ENCODE measurements at places on chromosomes 12 and 14. TPM values are rescaled to one million over a fixed set of nuclear protein-coding genes. Genes with fewer than 3 reads are reported as not detected.

Gene GPD1
- 0.41 TPM for total RNA-seq

Gene CABP1
- total RNA-seq, result not detected

Gene ZNF664
- total RNA-seq, result 56.4 TPM

Gene FOXN4
- total RNA-seq, result not detected

Gene KRT3
- total RNA-seq, result not detected

Gene NANOG
- total RNA-seq, result not detected

Gene CD69
- 86.5 TPM for total RNA-seq

Gene STAC3
- total RNA-seq, result 9.1 TPM

Gene WIF1
- total RNA-seq, result not detected

Gene USP44
- 2.9 TPM for total RNA-seq

Gene MEG3
- not detected for total RNA-seq

Gene CEBPE
- not detected for total RNA-seq

Gene TMEM253
- total RNA-seq, result not detected

Gene MYO1H
- not detected for total RNA-seq

Gene KLHL33
- 0.05 TPM for total RNA-seq

Gene ABCC9
- total RNA-seq, result 0.02 TPM

Gene TAS2R13
- 1.7 TPM for total RNA-seq

Gene IFT81
- 2.3 TPM for total RNA-seq

Gene CAND1
- 157 TPM for total RNA-seq

Gene GLI1
- 2.2 TPM for total RNA-seq

Gene KRT6C
- total RNA-seq, result not detected

Gene TPPP2
- total RNA-seq, result not detected

Gene VASH1
- 5.8 TPM for total RNA-seq

Gene EIF2B2
- total RNA-seq, result 47.6 TPM

Gene AQP6
- not detected for total RNA-seq

Gene COCH
- 0.80 TPM for total RNA-seq

Gene EPYC
- not detected for total RNA-seq

Gene IL26
- 0.39 TPM for total RNA-seq

Gene IFI27
- total RNA-seq, result 13.6 TPM

Gene MAP1LC3B2
- total RNA-seq, result 0.50 TPM

Gene CLMN
- 1.5 TPM for total RNA-seq

Gene CLEC4C
- not detected for total RNA-seq

Gene HAL
- total RNA-seq, result 0.41 TPM

Gene WNT5B
- 0.27 TPM for total RNA-seq

Gene NOC4L
- 32.5 TPM for total RNA-seq

Gene GPRC5A
- not detected for total RNA-seq

Gene SLC39A9
- 49.0 TPM for total RNA-seq

Gene CISTR
- not detected for total RNA-seq

Gene C1S
- 2.2 TPM for total RNA-seq

Gene SLCO1B1
- total RNA-seq, result not detected

Gene HHIPL1
- 0.02 TPM for total RNA-seq
